ENCODE measurements at places on chromosomes 2 and 18.

DNA sequence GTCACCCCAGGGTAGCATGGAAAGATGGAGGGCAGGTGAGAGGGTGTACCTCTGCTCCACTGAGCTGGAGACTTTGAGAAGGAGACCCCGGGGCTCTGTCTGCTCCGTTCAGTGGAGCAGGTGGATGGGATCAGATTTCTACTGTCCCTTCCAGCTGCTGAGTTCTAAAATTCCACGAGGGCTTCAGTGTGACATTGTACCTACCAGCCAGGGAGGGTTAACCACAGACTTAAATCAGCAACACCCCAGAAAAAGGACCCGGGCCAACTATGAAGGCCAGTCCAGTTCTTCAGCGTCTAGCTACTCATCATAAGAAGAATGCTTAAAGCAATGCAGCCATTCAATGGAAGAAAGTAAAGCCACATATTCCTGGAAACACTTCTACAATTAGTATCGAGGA, 23.8 kb downstream of the STAT1 start:
- no peak for DNase-seq

DNA sequence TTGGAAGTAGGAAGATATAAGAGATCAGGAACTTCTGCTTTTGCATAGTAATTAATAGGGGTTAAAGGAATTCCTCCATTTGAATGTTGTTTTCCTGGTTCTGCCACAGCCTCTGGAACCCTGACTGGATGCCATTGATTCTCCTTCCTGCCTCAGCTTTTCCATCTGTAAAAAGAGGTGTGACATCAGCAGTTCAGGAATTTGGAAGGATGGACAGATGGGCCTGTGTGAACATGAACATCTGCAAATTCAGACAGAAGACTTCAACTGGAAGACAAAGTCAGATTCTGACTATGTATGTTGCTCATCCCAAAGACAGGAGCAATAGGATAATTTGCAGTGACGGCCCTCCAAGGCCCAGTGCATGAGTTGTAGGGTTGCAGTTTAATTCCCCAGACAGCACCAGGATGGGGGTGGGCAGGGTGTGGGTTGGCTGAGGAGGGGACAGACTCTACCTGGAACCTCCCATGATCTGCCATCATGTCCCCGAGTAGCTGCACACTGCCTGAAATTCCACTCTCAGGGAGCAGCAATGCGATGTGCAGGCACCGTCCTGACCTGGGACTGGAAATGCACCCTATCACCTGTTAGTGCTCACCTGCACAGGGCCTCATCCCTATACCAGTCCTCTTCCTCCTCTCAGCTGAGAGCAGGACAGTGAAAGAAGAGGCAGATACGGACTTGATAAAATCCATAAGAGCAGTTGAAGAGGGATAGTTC, 98.9 kb upstream of the EPAS1 start:
- DNase-seq, result no peak

- no peak for DNase-seq
Measured at GRCh38 chr2:23487735-23488492, 102.9 kb downstream of the KLHL29 start.

GRCh38 chr2:74333175-74333574, 10.0 kb downstream of the SLC4A5 start:
- DNase-seq, result no peak

- DNase-seq, result no peak
Measured at GRCh38 chr2:73859721-73860586, 31.2 kb downstream of the STAMBP start.

- no peak for DNase-seq
Measured at GRCh38 chr2:168731002-168731401, 71.4 kb upstream of the NOSTRIN start.

DNA sequence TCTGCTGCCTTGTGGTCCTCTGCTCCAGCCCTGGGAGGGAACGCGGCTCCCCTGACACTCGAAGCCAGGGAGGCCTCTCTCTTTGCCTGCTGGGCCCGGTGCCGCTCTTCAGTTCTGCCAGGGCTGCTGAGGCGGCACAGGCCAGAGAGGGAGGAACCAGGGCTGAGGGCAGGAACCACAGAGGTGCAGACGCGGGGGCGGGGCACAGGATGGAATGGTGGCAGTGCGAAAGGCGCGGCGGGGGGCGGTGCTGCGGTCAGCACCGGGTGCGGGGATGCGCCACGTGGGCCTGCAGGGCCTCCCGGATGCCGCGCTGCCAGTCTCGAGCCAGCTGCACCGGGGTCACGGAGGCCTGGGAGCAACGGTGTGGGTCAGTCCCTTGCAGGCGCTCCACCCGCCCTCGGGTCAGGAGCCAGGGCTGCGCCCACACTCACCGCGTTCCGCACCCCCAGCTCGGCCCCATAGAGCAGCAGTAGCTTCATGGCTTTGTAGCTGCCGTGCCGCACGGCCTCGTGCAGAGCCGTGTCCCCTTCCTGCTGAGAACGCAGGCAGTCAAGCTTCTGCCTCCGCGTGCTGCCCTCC, 4.4 kb downstream of the ANKRD23 start:
- DNase-seq, result no peak

GRCh38 chr2:30029804-30030203, 108.4 kb upstream of the ALK start:
- no peak for DNase-seq

- DNase-seq, result no peak
Measured at GRCh38 chr2:65046633-65047407, 9.4 kb upstream of the CEP68 start.

DNA sequence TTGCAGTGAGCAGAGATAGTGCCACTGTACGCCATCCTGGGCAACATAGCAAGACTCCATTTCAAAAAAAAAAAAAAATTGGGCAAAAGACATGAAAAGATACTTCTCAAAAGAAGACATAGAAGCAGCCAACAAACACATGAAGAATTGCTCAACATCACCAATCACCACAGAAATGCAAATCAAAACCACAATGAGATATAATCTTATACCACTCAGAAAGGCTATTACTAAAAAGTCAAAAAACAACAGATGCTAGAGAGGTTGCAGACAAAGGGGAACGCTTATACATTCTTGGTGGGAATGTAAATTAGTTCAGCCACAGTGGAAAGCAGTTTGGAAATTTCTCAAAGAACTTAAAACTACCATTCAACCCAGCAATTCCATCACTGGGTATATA, 43.1 kb upstream of the CHAC2 start:
- no peak for DNase-seq

DNA sequence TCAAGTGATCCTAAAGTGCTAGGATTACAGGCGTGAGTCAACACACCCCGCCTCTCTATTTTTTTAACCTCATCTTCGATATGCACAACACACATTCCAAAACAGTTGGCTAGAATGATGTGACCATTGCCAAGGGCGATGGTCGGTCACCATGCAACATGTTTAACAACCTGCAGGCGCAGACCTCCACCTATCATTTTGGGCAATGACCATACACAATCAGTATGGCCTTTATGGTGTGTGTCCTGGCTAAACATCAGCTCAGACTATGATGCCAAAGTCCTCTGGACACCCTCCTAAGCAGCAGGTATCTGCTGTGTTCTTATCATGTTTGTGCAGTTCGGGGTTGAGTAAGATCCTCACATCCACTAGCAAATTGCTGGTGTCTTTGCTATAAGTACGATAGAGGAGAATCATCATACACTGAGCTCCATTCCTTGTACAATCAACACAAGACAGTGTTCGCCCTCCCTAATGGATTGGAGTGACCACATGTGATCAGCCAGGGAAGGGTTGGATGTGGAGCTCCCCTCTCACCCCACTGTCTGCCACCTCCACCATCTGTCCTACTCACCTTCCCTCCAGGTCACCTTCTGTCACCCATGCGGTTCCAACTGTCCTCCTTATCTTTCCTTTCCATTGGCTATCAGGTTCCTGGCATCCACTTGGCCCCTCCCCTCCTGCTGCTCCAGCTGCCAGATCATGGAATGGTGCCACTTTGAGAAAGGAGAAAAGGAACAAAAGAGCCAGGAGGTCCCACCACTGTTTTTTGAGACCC, 7.9 kb upstream of the RNF152 start:
- no peak for DNase-seq

DNA sequence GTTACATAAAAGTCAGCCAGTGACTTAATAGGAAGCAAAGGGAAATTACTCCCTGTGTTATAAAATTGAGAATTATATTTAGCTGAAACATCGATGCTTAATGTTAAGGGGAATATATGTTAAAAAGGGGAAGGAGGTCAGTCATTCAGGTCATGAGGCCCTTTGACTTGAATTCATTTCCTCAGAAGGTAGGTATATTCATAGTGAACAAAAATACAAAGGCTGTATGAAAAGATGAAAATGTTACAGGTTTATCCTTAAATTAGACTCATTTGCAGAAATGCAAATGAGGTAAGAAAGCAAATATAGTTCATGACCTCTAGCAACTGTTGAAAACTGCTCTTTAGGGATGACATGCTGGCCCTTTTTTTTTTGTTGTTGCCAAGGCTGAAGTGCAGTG, 20.8 kb downstream of the MSH6 start:
- no peak for DNase-seq

- DNase-seq, result no peak
Measured at GRCh38 chr2:159713631-159714246, 1.4 kb downstream of the MARCHF7 start.

DNA sequence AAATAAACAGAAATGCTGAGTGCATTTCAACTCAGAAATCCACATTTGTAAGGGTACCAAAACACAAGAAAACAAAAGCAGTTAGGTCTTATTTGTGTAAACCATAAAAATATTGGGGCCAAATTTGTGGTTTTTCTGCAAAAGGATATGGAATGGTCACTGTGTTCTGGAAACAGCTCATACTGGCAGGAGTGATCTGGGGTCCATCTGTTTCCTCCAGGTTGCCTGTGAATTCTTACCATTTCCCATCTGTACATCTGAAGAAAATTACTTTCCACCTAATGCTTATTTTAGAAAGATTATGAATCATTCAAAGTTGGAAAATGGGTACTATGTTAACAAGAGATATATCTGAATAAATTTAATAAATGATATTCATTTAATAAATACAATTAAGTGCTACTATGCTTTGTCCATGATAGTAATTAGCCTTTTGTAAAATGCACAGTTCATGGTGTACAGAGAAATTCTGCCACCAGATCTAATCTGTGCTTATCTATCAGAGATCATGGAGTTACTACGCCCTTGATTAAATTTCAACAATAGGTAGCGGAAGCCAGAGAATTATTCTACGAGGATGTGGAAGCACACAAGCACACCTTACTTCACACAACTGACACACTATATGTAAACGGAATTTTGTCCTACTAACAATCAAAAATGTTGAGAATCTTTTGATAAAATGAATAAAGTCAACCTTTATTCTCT, 10.9 kb downstream of the ALS2 start:
- DNase-seq, result no peak

DNA sequence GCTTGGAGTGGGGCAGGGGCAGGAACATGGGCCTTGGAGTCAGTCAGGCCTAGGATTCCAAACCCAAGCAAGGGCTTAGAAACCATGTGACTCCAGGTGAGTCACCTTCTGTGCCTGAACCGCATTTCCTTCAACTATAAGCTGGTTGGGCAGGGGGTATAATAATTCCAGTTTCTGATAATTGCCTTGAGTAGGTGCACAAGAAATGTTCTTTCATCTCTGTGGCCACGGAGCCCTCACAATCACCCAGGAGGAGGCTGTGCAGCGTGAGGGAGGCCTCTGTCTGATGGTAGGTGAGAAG, 112.1 kb upstream of the HAAO start:
- no peak for DNase-seq

DNA sequence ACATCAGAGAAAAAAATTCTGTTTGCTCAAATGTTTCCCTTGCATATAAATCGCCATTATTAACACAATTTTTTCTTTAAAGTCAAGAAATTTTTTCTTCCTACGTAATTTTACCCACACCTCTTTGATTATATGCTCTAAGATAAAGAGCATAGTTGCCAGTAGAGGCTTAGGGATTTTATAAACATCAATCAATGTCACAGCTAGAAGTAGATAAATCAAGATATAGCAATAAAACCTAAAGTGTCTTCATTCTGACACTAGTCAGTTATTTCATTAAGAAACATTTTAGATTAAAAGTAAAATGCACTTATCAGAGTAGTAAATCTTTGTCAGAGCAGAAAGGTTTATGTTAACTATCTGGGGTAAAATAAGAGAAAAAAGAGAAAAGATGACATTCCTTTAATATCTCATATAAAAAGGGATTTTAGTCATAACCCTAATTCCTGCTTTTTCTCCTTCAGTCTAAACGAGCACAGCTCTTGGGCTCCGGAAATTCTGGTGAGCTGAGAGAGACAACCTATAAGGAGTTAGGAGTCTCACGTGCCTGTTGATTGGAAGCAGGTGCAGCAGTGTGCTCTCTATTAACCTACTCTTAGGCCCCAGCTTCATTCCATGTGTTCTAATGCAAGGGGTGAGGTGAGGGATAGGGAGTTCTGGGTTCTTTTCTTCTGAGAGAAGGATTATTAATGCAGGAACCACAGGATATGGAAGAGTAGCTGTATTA, 172.4 kb upstream of the GULP1 start:
- no peak for DNase-seq

DNA sequence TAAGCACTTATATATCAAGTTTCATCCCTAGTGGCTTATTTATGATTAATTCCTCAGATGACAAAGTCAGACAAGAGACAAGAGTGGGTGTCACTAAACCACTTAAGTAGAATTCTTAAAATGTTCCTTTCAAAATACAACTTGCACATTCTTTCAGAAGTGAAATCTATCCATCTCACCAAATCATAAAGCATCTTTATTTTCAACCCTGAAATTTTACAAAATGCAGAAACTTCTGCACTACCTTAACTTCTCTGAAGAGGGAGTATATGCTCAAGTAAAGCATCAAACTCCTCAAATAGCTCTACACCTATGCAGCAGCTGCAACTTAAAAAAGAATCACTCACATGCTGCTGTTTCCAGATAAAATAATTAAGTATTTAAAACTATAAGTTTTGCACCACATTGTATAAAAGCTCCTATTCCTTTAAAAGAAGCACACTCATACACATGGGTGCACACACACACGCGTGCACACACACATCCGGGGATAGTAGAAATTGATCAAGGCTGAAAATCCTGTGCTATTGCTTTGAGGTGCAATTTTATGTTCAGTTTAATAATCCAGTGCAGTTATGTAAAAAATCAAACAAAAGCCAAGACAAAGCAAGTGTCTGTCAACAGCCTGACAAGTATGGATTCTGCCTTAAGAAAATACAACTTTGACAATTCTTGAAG, 244.5 kb downstream of the TCF4 start:
- no peak for DNase-seq

DNA sequence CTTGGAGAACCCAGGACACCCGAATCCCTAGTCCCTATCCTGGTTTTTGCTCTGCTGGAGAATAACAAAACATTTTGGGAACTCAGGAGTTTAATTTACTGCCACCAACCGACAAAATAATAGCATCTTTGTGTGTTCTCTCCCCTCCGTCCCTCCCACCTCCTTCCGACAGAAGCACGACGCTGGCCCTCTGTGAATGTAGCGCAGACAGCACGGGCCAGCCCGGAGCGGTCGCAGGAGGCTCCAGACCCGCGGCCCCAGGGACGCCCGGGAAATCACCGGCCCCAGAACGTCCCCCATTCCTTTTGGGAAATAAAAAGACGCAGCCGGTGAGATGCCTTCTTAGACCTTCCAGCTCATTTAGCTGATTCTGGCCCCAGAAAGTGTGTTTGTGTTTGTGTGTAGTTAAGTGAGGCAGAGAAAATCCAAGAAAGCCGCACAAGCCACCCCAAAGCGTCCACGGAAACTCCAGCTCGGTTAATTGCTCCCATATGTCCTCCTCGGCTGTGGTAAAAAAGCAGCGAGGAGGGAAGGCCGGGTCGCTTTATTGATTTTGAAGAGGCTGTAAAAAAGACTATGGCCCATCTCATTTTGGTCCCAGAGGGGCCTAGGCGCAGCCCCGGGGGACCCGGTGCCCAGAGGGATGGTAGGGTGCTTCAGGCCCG, 577 bp upstream of the TANC1 start:
- peak; percentile 42 for DNase-seq

- DNase-seq, result no peak
Measured at GRCh38 chr18:55838841-55839240, 250.8 kb upstream of the TCF4 start.

GRCh38 chr18:71665131-71665530, 879.0 kb downstream of the CBLN2 start:
- DNase-seq, result no peak

Data from hypothalamus (tissue), 51 donors.